ENCODE measurements at places on chromosomes 4 and X.
A peak's percentile ranks its signal among the peaks of the same experiment; 100 is the strongest.

GRCh38 chr4:100827756-100828155, 309.9 kb upstream of the EMCN start:
- no peak for DNase-seq

- no peak for DNase-seq
Measured at GRCh38 chr4:122997463-122998101, 75.2 kb upstream of the NUDT6 start.

DNA sequence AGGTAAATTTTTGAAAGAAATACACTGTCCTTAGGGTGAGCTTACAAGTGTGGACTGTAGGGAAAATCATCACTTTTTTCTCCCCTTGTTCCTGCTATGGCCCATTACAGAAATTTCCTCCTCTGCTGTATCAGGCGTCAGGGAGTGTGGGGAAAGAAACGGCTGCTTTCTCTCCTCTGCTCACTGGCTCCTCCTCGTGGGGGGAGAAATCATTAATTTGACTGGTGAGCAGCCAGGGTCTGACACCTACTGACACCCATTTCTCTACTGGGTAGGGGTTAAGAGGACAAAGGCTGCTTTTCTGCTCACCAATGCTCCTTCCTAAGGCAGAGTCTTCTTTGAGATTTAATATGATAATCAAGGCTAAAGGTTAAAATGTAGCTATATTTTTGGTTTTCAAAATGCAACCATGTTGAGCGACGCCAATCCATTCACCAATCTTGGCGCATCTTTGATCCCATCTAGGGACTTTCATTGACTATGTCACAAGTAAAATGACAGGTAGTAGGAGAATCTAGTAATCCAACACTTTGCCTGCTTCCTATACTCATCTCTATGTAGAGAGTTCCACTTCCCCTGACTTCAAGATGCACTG, 25.1 kb downstream of the SETD7 start:
- DNase-seq = peak; percentile 17

DNA sequence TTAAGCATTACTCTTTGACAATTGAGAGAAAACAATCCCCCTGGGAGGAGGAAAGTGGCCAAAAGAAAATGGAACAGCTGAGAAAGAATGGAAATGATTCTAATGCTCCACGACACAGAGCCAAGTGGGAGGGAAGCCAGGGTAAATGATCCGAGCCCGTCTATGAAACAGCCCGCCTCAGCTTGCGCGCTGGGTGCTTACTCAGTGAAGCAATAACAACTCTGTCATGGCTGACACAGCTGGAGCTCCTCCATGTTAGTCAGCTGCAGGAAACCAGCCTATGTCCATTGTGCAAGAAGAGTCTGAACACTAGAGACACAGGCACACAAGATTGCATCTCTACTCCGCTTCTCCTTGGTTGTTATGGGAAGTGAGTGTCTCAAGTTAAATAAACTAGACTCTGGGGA, 19.3 kb downstream of the NOA1 start:
- DNase-seq = no peak

- DNase-seq = no peak
Measured at GRCh38 chr4:56106180-56107147, 157.7 kb downstream of the CEP135 start.

GRCh38 chr4:89243733-89244252, 63.8 kb downstream of the GPRIN3 start:
- no peak for DNase-seq

DNA sequence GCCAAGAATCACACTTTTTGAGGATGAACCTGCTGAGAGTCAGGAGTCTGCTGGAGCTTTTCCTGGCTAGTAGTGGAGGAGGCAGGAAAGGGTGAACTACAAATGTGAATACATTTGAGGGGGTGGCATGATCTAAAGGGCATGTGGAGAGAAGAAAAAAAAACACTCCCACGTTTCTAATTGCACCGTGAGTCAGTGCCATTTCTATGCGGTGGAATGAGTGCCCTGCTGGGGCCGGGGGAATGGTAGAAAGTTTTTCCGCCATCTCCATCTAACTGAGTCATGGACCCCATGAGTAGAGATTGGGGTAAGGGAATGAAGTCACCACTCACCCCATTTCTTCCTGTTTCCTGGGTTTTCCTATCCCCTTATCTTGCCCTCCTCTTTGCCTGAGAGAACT, 19.8 kb downstream of the BEX3 start:
- DNase-seq = no peak

DNA sequence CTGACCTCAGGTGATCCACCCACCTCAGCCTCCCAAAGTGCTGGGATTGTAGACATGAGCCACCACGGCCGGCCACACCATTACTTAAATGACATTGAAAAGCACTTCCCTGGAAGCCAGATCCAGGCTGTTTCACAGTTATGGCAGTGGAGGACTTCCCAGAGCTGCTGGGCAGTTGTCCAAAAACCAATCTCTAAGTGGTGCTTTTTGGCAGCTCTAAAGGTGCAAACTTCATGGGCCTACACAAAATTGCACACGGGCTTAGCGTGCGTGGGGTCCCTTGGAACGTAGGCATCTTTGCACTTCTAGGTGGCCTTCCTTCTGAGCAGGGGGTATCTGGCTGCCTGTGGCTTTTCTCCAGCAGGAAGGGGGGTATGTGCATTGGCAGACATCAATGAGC, 172.3 kb downstream of the SHOX start:
- no peak for DNase-seq
